Kidney epithelial cell (primary cell): ENCODE measurements at places on chromosomes 11 and 22.

DNA sequence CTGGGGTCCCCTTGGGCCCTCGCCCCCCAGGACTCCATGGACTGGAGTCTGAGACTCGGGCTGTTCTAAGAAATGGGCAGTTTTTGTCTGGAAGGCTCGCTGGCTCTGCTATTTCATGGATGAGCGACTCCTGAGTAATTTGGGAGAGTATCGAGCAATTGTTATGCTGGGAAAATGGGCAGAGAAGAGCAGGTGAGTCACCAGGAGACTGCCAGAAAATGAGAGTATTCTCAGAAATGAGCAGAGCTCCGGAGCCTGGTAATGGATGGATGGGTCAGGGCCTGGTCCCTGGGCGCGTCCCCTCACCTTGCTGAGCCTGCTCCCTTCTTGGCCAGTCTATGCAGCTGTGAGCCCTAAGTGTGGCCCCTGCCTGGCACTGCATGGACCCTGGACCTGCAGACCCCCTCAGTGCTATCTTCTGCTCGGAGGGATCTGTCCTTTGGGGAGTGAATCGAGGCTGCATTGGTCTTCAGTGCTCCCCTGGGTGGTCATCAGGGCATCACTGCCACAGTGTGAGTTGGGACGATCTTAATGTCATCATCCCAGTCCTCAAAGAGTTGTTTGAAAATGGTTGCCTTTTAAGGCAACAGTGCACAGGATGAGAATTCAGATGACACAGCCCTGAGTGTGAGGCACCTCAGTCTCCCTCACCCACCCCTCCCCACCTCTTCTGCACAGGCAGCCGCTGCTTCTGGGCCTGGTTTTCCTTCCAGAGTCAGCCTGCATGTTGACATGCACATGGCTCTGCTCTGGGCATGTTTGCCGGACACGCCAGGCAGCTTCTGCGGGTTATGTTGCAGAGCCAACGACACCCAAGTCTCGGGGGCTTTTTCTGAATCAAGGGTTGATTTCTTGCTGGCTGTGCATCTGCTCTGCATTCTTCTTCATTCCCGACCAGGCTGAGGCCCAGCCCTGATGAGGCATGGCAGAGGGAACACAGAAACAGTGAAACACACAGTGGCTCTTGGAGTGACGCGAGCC is 519.0 kb downstream of the TBC1D22A start:
- DNase-seq = peak; percentile 70

DNA sequence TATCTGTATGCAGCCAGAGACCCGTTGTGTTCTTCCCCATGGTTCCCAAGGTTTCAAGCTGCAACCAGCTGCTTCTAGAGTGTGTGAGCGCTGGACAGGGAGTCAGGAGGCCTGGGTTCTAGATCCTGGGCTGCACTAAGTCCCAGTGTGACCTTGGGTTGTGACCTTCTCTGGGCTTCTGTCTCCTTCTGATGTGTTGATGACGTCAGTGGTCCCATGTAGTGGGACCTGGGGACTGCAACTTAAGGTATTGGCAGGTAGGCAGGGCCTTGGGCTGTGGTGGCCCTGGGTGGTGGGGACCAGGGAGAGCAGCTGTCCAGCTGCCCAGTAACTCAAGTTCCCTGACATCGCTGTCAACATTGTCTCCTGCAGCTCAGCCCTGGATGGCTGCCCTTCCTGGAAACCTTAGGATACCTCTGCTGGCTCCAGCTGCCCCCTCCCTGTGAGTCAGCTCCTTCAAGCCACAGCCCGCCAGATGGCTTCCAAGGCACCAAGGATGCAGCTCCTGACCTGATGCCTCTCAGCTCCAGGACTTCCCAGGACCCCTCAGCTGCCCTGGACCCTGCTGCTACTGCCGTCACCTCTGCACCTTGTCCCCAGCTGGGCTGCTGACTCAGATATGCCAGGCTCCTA is 1.3 kb upstream of the PVALB start:
- DNase-seq = no peak

GRCh38 chr22:22061085-22062077 is 78.8 kb upstream of the TOP3B start:
- DNase-seq = no peak

DNA sequence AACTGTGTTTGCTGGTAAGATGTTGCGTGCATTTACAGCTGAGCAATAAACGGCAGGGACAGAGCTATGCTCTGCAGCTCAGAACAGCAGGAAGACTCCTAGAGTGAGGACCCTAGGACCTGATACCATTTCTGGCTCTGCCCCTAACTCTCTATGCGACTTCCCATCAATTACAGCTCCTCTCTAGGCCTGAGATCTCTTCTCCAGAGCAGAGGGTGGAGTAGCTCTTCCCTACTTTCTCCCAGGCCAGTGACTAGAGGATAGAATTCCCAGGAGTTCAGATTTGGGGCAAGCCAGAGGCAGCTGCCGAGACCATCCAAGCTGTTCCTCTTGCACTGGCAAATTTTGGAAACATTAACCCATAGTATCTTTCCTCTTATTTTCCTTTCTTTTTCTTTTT is 12.8 kb upstream of the SCGB1A1 start:
- no peak for DNase-seq

- DNase-seq = no peak
Measured at GRCh38 chr11:71322861-71323582, 70.6 kb upstream of the SHANK2 start.

- DNase-seq = no peak
Measured at GRCh38 chr11:111476956-111477355, 35.2 kb downstream of the BTG4 start.

GRCh38 chr11:120873966-120874735 is 149.8 kb upstream of the TBCEL start:
- DNase-seq = no peak

GRCh38 chr22:17842386-17842785 is 68.1 kb upstream of the BID start:
- no peak for DNase-seq

- no peak for DNase-seq
Measured at GRCh38 chr11:70191495-70192140, 11.5 kb upstream of the FADD start.

DNA sequence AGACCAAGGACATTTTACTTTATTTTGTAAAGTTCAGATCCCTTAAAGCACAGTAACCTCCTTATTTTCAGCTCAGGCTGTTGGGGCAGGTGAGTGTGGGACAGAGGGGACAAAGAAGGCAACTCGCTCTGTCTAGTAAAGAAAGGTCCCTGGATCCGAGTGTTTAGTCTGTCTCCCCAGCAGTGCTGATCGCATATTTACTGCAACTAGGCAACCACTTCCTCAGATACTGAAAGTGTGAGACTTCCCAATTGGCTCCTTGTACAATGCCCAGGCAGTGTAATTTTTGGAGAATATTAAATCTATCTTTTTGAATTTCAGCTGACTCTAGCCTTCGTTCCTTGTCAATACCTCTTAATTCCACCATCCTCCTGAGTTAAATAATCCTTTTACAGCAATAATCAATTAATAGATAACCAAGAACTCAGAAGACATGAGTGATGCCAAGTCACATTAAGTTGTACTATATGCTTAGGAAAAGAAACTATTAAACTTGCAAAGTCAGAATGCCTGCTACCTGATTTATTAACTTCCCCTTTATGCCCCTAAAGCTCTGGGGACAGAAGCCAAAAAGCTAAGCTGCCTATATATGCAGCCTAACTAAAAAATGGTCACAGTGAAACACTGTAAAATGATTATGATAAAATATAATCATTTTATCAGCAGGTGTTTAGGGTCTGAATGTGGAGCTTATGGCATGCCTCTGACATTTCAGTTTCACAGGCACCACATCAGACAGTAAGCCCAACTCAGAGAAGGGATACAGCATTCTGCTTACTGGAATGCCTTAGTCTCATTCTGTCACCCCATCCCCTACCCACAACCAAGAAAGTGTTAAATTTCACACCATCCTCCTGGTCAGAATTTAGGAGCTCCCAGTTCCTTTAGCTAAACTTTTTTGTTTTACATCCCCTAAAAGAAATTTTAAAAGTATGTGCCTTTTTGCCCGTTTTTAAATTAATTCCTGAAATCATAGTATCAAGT is 138.7 kb downstream of the TRIM44 start:
- no peak for DNase-seq

DNA sequence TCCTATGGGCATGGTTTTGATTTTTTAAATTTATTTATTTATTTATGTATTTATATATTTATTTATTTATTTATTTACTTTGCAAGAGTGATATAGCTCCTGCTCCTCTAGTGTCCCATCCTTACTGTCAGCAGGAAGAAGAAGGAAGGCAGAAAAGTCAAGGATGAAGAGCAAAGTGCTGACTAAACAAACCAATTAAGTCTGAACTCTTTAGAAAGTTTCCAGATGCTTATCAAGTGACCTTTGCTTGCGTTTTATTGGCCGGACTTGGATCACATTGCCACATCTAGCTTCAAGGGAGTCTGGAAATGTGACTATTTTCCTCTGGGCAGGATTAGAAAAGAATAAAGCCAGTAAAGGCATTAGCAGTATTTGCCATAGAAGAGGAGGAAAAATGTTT is 8.7 kb upstream of the OR4B1 start:
- no peak for DNase-seq

- DNase-seq = no peak
Measured at GRCh38 chr11:82315093-82315492, 418.6 kb downstream of the FAM181B start.

DNA sequence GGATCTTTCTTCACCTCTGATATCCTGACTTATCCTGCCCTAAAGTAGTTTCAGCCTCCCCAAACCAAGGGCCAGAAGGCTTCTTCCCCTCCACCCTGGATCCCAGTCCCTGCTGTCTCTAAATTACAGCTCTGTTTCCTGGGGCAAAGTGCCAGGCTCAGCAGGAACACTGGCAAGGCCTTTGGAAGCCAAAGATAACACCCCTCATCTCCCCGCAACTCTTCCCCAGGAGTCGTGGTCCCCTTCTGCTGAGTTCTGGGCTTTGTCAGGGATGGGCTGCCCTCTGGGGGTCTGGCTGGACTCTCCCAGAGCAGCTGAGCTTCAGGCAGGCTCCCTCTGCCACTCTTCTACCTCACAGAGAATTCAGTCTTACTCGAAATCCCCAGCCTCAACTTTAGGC is 53.8 kb upstream of the AMPD3 start:
- DNase-seq = no peak

GRCh38 chr11:8066036-8066910 is 14.7 kb upstream of the TUB start:
- no peak for DNase-seq

GRCh38 chr11:88179971-88180629 is 4.9 kb upstream of the RAB38 start:
- DNase-seq = no peak

GRCh38 chr11:61337706-61338470 is 4.9 kb downstream of the TKFC start:
- no peak for DNase-seq

- DNase-seq = no peak
Measured at GRCh38 chr11:104442321-104442720, 278.4 kb upstream of the PDGFD start.

- no peak for DNase-seq
Measured at GRCh38 chr11:289712-290620, 1.0 kb downstream of the PGGHG start.

- no peak for DNase-seq
Measured at GRCh38 chr11:112464949-112465348, 204.3 kb upstream of the PLET1 start.

- no peak for DNase-seq
Measured at GRCh38 chr11:7894251-7894650, 36.8 kb downstream of the OR10A6 start.

GRCh38 chr22:44335903-44336803 is 23.4 kb upstream of the SHISAL1 start:
- DNase-seq = no peak

DNA sequence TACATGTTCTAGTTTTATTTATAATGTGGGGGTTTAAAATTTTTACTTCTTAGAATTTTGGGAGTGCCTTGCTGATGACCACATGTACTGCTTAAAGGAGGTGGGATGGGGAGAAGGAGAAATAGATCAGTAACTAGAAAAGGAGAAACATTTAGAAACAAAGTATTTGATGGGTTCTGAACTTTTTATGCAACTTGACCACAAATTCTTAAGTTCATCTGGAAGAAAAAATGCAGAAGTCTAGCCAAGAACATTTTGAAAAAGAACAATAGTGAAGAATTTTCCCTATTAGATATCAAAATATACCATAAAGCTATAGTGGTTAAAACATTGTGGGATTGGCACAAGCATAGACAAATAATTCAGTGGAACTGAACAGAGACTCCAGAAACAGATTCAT is 73.3 kb upstream of the AMPD3 start:
- DNase-seq = no peak

- no peak for DNase-seq
Measured at GRCh38 chr22:33232071-33232470, 173.9 kb upstream of the SYN3 start.

DNA sequence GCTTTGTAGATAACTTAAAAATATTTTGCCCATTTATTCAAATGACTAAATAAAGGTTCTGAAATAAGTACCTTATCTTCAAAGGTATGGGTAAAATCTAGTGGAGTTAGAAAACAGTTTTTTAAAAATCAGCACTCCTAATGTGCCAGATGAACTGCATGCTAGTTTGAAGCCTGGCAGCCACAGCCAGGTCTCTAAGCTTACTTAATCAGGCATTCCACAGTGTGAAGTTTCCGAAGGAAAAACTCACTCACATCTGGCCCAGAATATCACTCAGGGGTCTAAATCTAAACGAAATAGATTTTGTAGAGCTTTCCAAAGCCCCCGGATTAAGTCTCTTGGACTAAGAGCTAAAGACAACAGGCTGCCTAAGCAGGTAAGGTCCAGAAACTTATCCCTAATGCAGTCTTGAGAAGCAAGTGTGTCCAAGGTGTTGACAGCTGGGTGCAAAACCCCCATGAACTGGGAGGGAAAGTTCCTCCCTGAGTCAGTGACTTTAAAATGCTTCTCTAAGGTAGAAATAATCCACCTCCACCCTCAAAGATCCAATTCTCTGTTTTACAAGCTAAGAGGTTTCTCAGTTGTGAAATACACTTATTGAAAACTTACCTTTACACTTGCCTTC is 157.6 kb downstream of the FCHSD2 start:
- DNase-seq = no peak

DNA sequence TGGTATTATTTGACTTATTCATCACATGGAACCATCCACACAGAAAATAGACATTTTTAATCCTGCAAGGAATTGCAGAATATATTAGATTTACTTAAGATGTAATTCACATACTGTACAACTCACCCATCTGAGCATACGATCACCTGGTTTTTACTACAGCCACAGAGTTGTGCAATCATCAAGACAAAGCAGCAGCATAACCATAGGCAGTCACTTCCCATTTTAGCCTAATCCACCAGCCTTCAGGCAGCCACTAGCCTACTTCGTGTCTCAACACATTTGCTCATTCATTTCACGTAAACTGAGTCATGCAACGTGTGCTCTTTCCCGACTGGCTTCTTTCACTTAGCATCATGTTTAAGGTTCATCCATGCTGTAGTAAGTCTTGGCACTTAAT is 23.0 kb downstream of the PIWIL3 start:
- no peak for DNase-seq

- no peak for DNase-seq
Measured at GRCh38 chr11:95762534-95762933, 27.0 kb downstream of the FAM76B start.

- no peak for DNase-seq
Measured at GRCh38 chr11:46697303-46697702, 3.1 kb downstream of the ARHGAP1 start.

GRCh38 chr11:8826901-8827560 is 84.0 kb upstream of the AKIP1 start:
- no peak for DNase-seq
